Right renal cortex interstitium (tissue), 3 donors: ENCODE measurements at places on chromosomes 7 and 10.

DNA sequence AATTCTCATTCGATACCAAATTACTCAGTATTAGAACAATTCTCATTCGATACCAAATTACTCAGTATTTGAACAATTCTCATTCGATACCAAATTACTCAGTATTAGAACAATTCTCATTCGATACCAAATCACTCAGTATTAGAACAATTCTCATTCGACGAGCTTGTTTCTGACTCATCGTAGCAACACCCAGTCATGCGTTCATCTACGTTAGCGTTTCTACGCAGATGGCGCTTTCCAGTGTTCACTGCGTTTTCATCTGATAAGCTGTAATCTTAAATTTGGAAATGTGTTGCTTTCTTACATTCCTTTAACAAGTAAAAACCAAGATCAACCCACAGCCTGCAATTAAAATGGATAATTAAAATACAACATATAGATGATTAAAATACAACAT, 276.3 kb downstream of the ZMYND11 start:
- no peak for DNase-seq

DNA sequence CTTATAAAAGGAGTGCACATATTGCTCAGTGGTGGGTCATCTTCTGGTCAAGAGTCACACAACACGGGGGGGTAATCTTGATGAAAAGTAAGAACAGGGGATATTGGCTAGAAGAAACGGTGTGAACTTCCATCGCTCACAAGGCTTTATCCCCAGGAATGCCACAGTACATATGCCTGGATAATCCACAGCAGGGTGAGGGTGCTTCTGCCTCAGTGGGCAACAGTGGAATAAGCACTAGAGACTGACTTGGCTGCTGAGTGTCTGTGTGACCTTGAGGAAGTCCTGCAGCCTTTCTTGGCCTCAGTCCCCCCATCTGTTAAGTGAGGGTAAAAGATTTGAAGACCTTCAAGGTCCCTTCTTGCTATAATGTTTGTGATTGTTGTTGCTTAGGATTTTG, 44.9 kb upstream of the SHH start:
- DNase-seq: no peak

DNA sequence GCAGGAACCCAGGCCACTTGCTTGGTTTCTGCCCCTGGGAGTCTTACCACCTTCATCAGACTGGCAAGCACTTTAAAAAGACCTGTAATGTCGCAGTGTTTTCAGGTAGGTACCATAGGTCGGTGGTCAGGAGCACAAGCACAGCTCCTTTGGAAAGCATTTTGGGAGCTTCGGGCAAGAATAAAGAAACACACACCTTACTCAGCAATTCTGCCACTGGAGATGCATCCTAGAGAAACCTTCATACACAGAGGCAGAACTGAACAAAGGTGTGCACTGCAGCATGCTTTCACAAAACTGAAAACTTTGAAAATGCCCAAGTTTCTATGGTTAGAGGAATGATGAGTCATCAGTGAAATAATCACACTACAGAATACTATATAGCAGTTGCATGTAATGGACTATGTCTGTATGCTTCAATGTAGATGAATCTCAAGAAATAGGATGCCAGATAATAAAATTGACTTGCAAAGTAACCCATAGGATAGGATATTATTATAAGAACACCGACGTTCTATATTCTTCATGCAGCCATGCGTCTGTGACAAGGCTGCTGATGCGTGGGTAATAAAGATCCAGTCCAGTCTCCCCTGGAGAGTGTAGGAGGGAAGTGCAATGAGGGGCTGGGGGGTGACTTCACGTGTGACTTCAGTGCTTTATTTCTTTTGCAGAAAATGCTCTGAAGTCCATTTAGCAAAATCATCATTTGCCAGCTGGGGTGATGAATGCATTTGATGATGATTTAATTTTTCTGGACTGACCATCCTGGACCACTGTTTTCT, 309.5 kb downstream of the WDR37 start:
- DNase-seq: no peak

DNA sequence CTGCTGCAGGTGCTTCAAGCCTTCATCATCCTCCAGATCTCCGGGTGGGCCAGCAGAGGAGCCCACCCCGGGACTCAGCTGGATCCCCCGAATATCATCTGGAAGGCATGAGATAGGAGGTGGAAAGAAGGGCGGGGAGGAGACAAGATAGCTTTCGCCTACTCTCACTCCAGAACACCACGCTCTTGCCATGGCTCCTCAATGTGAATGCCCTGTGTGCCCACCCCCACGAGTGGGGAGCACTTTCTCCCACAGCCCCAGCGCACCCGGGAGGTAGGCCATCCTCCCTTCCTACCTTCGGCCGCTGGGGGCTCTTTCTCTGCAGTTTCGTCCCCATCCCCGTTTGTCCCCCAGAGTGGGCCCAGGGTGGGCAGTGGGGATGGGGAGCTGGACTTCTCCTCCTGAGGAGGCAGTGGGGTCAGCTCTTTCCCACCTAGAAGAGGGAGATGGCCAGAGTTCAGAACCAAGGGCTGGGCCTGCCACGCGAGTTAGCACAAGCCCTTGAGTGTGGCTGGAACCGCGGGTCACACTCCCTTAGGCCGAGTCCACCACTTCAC, 8.9 kb downstream of the GIGYF1 start:
- DNase-seq: no peak
